Endothelial cell of umbilical vein (primary cell): ENCODE measurements at places on chromosomes 1 and 21. TPM values are rescaled to one million over a fixed set of nuclear protein-coding genes. Genes with fewer than 3 reads are reported as not detected.

The CYP4A11 gene
- not detected in 2 replicates for total RNA-seq

The FLAD1 gene
- 42.2 and 48.8 TPM in 2 replicates for total RNA-seq

DNA sequence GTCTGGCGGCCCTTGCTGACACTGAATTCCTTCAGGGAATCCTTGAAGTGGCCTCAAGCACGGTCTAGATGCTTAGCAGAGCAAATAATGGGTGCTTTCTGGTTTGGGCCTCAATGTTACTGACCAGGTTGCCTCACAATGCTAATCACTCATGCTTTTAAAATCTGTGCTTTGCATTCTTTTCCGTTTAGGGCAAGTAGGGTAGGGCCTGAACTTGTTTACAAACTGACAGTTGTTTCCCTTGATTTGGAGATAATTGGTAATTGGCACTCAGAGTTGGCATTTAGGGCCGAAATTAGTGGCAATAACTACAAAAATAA lies 1.4 kb downstream of the VPS13D start:
- DNase-seq = no peak
- no peaks in the 10 kb centered on the region for H3K36me3 ChIP-seq
- peaks cover 6% of the 10 kb centered on the region for H3K4me1 ChIP-seq
- H3K4me3 ChIP-seq = peak overlapping the region; percentile 75

The OR2AK2 gene
- not detected in 2 replicates for total RNA-seq

The DISC1 gene
- 12.8 and 14.7 TPM in 2 replicates for total RNA-seq

The TSPEAR gene
- not detected in 2 replicates for total RNA-seq

The CBS gene
- total RNA-seq = 64.5 and 92.9 TPM in 2 replicates

The FAM151A gene
- not detected in 2 replicates for total RNA-seq

DNA sequence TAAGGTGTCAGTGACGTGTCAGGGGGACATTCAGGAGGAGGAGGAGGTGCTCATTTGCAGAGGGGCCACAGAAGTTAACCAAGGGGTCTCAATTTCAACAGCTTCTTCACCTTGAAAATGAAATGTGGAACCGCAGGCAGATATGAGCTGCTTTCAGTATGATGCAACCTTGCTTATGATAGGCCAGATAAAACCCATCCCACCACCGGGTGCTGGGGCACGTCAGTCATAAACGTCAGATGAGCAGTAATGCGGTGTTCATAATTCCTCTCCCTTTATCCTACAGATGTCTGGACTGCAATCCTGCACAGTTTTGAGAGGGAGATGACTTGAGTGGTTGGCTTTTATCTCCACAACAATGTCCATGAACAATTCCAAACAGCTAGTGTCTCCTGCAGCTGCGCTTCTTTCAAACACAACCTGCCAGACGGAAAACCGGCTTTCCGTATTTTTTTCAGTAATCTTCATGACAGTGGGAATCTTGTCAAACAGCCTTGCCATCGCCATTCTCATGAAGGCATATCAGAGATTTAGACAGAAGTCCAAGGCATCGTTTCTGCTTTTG lies 1.7 kb downstream of the PTGFR start:
- H3K27me3 ChIP-seq = peaks cover 7% of the 10 kb centered on the region
- H3K27ac ChIP-seq = no peak overlapping the region
- H3K4me3 ChIP-seq = no peak overlapping the region
- H3K4me1 ChIP-seq = peaks cover 4% of the 10 kb centered on the region

The ARHGEF10L gene
- 4.3 and 5.2 TPM in 2 replicates for total RNA-seq

- no peaks in the 10 kb centered on the region for H3K4me1 ChIP-seq
- H3K27ac ChIP-seq = no peak overlapping the region
Measured at GRCh38 chr1:185069202-185069772, 23.9 kb downstream of the RNF2 start.

- H3K27me3 ChIP-seq = no peaks in the 10 kb centered on the region
- DNase-seq = peak; percentile 29
- no peaks in the 10 kb centered on the region for H3K36me3 ChIP-seq
- H3K4me3 ChIP-seq = peak overlapping the region; percentile 89
Measured at GRCh38 chr1:113391649-113392271, 1.4 kb downstream of the MAGI3 start.

The CD5L gene
- not detected in 2 replicates for total RNA-seq

GRCh38 chr1:36894824-36895223 lies 139.5 kb downstream of the GRIK3 start:
- no peaks in the 10 kb centered on the region for H3K36me3 ChIP-seq
- H3K27ac ChIP-seq = no peak overlapping the region
- no peak overlapping the region for H3K4me3 ChIP-seq
- H3K27me3 ChIP-seq = no peaks in the 10 kb centered on the region
- DNase-seq = no peak

The RAB25 gene
- not detected in 2 replicates for total RNA-seq

The FCRL5 gene
- total RNA-seq = not detected in 2 replicates

- DNase-seq = no peak
- no peaks in the 10 kb centered on the region for H3K27me3 ChIP-seq
- H3K36me3 ChIP-seq = no peaks in the 10 kb centered on the region
- no peak overlapping the region for H3K4me3 ChIP-seq
- peaks cover 7% of the 10 kb centered on the region for H3K4me1 ChIP-seq
Measured at GRCh38 chr1:44326821-44327465, 28.1 kb downstream of the ERI3 start.

The TTC22 gene
- total RNA-seq = not detected in 2 replicates

- no peak for DNase-seq
- no peaks in the 10 kb centered on the region for H3K36me3 ChIP-seq
Measured at GRCh38 chr1:211114446-211114845, 19.5 kb downstream of the KCNH1 start.

The ATP6V1G3 gene
- not detected in 2 replicates for total RNA-seq

GRCh38 chr1:212478467-212479025 lies 45.8 kb downstream of the NENF start:
- no peak for DNase-seq
- peaks cover 13% of the 10 kb centered on the region for H3K4me1 ChIP-seq
- no peak overlapping the region for H3K4me3 ChIP-seq
- H3K36me3 ChIP-seq = no peaks in the 10 kb centered on the region
- H3K27ac ChIP-seq = no peak overlapping the region

GRCh38 chr1:226919587-226919986 lies 20.5 kb upstream of the COQ8A start:
- no peaks in the 10 kb centered on the region for H3K36me3 ChIP-seq
- DNase-seq = no peak
- no peaks in the 10 kb centered on the region for H3K27me3 ChIP-seq
- H3K4me3 ChIP-seq = no peak overlapping the region
- no peak overlapping the region for H3K27ac ChIP-seq
- no peaks in the 10 kb centered on the region for H3K4me1 ChIP-seq

- no peak overlapping the region for H3K27ac ChIP-seq
- no peaks in the 10 kb centered on the region for H3K27me3 ChIP-seq
- no peaks in the 10 kb centered on the region for H3K4me1 ChIP-seq
- H3K4me3 ChIP-seq = no peak overlapping the region
- no peaks in the 10 kb centered on the region for H3K36me3 ChIP-seq
Measured at GRCh38 chr1:172774561-172774960, 115.7 kb downstream of the FASLG start.

The CFHR5 gene
- total RNA-seq = not detected in 2 replicates

The AK4 gene
- 5.6 and 7.0 TPM in 2 replicates for total RNA-seq

DNA sequence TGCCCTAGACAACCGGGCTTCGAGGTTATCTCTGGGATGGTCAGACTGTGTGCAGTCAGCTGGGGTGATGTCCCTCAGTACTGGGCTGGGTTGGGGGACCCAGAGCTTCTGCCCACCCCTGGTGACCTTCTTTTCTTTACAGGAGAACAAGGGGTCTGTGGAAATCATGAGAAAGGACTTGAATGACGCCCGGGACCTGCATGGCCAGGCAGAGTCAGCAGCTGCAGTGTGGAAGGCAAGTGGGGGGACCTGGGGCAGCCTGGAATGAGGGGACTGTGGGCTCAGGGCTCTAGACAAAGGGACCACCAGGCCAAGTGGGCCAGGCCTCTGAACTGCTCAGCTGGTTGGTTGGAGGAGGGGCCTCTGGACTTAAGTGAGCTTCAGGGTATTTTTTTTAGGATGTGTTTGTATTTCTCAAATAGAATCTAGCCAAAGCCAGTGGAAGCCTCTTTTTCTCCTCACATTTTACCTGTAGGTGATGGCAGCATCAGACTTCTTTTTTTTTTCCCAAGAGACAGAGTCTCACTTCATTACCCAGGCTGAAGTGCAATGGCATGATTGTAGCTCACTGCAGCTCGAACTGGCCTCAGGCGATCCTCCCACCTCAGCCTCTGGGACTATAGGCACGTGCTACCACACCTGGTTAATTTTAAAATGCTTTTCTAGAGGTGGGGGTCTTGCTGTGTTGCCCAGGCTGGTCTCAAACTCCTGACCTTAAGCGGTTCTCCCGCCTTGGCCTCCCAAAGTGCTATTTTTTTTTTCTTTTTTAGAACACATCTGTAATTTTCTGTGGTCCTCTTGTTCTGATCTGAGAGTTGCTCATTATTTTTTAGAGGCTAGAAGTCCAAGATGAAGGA lies 1.9 kb downstream of the RNF187 start:
- H3K27ac ChIP-seq = no peak overlapping the region
- no peak overlapping the region for H3K4me3 ChIP-seq
- peaks cover 26% of the 10 kb centered on the region for H3K36me3 ChIP-seq
- H3K27me3 ChIP-seq = no peaks in the 10 kb centered on the region
- H3K4me1 ChIP-seq = no peaks in the 10 kb centered on the region
- DNase-seq = no peak

The CAPN9 gene
- not detected in 2 replicates for total RNA-seq

GRCh38 chr1:29099286-29099685 lies 24.4 kb downstream of the TMEM200B start:
- H3K4me1 ChIP-seq = no peaks in the 10 kb centered on the region
- H3K36me3 ChIP-seq = no peaks in the 10 kb centered on the region
- no peak overlapping the region for H3K27ac ChIP-seq
- H3K27me3 ChIP-seq = no peaks in the 10 kb centered on the region
- DNase-seq = no peak

DNA sequence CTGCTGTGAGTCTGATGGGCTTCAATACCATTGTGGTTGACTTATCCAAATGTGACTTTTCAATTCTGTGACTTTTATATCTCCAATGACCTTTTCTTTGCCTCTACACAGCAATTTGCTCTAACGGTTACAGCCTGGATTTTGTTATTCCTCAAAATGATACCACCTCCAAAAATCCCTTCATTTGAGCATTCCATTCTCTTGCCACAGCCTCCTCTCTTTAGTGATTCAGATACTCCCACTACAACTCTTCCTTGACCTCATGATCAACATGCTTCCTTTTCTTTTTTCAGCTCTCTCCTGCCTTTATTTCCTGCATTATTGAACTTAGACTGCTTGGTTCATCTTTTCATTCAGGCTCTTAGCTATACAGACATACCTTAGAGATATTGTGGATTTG lies 16.6 kb upstream of the IL19 start:
- no peak overlapping the region for H3K27ac ChIP-seq
- no peaks in the 10 kb centered on the region for H3K36me3 ChIP-seq
- H3K4me3 ChIP-seq = no peak overlapping the region
- DNase-seq = no peak
- peaks cover 6% of the 10 kb centered on the region for H3K27me3 ChIP-seq
- no peaks in the 10 kb centered on the region for H3K4me1 ChIP-seq

- no peak overlapping the region for H3K4me3 ChIP-seq
- no peaks in the 10 kb centered on the region for H3K36me3 ChIP-seq
- H3K27me3 ChIP-seq = no peaks in the 10 kb centered on the region
- peak overlapping the region; percentile 77 for H3K27ac ChIP-seq
Measured at GRCh38 chr1:186535388-186536133, 74.6 kb upstream of the PDC start.

The PLPP3 gene
- total RNA-seq = 7.2 and 14.1 TPM in 2 replicates

- H3K36me3 ChIP-seq = no peaks in the 10 kb centered on the region
- no peak overlapping the region for H3K4me3 ChIP-seq
- DNase-seq = no peak
- H3K27ac ChIP-seq = no peak overlapping the region
Measured at GRCh38 chr1:211928290-211928801, 97.8 kb upstream of the LPGAT1 start.

- peak overlapping the region; percentile 71 for H3K27ac ChIP-seq
- H3K4me3 ChIP-seq = no peak overlapping the region
- DNase-seq = peak; percentile 57
- H3K27me3 ChIP-seq = peaks cover 10% of the 10 kb centered on the region
- no peaks in the 10 kb centered on the region for H3K36me3 ChIP-seq
Measured at GRCh38 chr1:209883341-209883971, 54.6 kb upstream of the SYT14 start.

DNA sequence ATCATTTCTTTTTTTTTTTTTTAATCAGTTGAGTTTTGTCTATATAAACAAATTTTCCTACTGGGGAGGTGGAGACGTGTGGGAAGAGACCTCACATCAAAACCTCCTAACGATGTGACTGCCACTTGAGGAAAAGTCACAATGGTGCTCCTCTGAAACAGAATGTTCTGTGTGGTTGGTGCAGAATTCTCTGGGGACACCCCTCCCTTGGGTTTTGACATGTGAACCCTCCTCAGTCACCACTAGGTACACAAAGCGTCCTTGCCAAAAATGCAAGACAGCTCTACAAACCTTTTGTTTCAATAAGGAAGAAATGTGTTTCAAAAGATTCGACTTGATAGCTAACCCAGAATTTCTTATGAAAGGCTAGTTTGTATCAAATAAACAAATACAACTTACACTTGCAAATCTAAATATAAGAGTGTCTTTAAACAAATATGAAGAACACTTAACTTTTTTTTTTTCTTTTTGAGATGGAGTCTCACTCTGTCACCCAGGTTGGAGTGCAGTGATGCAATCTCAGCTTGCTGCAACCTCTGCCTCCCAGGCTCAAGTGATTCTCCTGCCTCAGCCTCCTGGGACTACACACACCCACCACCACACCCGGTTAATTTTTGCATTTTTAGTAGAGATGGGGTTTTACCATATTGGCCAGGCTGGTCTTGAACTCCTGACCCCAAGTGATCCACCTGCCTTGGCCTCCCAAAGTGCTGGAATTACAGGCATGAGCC lies 9.3 kb downstream of the SLC25A24 start:
- H3K4me1 ChIP-seq = no peaks in the 10 kb centered on the region
- H3K27me3 ChIP-seq = no peaks in the 10 kb centered on the region
- no peak for DNase-seq
- no peak overlapping the region for H3K27ac ChIP-seq

The OR2T35 gene
- not detected in 2 replicates for total RNA-seq

GRCh38 chr1:17599954-17600300 lies 60.4 kb downstream of the ARHGEF10L start:
- no peak overlapping the region for H3K27ac ChIP-seq
- no peaks in the 10 kb centered on the region for H3K27me3 ChIP-seq
- no peaks in the 10 kb centered on the region for H3K36me3 ChIP-seq
- H3K4me1 ChIP-seq = no peaks in the 10 kb centered on the region

DNA sequence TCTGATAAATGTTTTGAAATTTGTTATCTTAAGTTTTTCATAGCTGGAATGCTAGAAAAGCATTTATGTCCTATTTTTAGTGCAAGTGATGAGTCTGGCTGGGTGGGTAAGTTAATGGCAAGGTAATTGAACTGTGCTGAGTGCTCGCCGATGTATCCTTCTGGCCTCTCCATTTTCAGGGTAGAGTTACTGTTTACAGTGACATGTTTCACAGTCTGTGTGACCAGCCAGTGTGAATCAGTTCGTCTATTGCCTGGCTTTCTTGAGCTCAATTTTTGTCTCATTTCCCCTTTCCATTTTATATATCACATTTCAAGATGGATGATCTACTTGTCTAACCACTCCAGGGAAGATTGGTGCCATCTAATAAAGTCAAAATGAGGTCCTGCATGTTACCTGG lies 44.1 kb downstream of the ITSN1 start:
- no peak for DNase-seq
- H3K4me1 ChIP-seq = peaks cover 44% of the 10 kb centered on the region
- H3K4me3 ChIP-seq = no peak overlapping the region
- no peaks in the 10 kb centered on the region for H3K36me3 ChIP-seq
- no peaks in the 10 kb centered on the region for H3K27me3 ChIP-seq
- H3K27ac ChIP-seq = peak overlapping the region; percentile 93
